8988T (cell line): ENCODE measurements at places on chromosomes 6 and 20.

- no peak for DNase-seq
Measured at GRCh38 chr6:127199470-127199869, 67.2 kb upstream of the RNF146 start.

- DNase-seq, result no peak
Measured at GRCh38 chr6:17585766-17586490, 14.2 kb upstream of the FAM8A1 start.

DNA sequence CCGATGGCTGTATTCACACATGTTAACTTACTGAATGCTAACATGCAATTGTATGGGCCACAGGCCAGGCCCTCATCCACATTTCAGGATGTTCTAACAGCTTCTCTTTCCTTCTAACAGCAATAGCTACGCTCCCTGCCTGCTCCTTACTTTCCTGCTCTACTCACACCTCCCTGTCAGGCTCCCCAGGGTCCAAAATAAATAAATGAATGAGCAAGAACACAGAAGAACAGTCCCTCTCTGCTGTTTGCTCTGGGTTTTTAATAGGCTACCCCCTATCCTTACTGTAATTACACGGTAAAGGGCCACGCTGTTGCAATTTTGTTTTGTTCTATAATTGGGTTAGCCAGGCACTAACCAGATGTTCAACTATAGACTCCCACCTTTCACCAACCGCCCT, 135.6 kb downstream of the GMDS start:
- DNase-seq, result no peak

- no peak for DNase-seq
Measured at GRCh38 chr6:11460001-11460668, 77.4 kb upstream of the TMEM170B start.

- DNase-seq, result no peak
Measured at GRCh38 chr20:62708591-62709536, at the start of gene NTSR1. Gene NTSR1 (plus strand): TSS chr20:62708836. CDS start chr20:62709208, 372 bp downstream.

- DNase-seq, result no peak
Measured at GRCh38 chr20:49347156-49347555, 69.3 kb upstream of the ZNFX1 start.

GRCh38 chr6:21556968-21557721, 36.4 kb upstream of the SOX4 start:
- DNase-seq, result no peak

DNA sequence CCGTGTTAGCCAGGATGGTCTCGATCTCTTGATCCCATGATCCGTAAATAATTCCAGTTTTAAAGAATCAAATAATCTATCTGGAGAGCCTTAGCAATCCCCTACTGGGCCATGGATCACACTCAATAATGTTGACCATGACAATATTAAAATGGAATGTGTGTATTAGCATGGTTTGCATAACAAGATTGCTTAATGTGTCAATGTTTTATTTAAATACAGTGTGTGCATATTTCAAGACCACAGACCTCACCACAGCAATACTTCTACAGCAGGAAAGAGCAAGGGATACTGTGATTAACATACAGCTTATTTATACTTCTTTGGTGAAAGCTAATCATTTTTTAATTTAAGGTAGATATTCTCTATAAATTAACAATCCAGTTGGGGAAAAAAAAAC, 470.4 kb downstream of the TFAP2B start:
- no peak for DNase-seq

DNA sequence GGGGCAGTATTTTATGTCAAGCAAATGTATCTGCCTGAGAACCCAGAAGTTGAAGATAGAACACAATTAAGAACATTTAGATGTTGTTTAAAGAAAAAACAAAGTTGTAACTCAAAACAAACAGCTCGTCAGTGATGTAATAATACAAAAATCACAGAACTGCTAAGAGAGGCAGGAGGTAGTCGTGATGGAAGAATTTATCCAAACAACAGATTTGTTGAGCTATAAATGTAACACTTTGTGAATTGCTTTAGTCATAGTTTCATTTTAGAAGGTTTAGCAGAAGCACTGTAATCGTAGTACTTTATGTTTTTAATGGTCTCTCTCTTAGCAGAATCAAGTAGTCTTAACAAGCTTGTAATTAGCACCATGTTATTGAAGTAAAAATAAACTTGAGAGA, 73.6 kb downstream of the SCAF8 start:
- no peak for DNase-seq

GRCh38 chr6:148535381-148535780, 192.7 kb downstream of the SASH1 start:
- no peak for DNase-seq

DNA sequence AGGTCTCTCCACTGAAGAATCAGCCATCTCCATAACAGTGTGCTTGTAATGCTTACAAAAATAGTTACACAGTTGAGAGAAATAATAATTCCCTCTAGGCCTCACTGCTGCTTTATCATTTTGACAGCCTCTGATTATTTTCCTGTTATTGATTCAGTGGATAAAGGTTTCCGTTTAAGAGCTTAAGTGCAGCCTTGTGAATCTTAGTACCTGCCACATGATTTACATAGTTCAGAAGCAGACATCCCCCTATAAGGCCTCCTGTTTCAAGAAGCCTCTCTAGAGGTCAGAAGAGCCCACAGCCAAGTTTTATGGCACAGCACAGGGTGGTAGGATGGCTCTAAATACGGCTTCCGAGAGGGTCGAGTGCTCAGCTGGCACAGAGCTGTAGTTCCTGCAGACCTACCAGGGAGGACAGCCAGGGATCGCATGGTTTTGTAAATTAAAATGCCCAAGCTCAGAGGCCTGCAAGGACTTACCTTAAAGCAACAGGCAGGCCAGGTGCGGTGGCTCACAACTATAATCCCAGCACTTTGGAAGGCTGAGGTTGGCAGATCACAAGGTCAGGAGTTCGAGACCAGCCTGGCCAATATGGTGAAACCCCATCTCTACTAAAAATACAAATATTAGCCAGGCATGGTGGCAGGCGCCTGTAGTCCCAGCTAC, 17.6 kb upstream of the PYGB start:
- DNase-seq, result no peak

DNA sequence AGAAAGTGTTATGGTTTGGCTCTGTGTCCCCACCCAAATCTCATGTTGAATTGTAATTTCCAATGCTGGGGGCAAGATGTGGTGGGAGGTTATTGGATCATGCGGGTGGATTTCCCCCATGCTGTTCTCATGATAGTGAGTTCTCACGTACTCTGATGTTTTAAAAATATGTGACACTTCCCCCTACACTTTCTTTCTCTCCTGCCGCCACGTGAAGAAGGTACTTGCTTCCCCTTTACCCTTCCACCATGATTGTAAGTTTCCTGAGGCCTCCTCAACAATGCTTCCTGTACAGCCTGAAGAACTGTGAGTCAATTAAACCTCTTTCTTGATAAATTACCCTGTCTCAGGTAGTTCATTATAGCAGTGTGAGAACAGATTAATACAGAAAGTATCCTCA, 150.8 kb downstream of the TMEM200A start:
- no peak for DNase-seq

DNA sequence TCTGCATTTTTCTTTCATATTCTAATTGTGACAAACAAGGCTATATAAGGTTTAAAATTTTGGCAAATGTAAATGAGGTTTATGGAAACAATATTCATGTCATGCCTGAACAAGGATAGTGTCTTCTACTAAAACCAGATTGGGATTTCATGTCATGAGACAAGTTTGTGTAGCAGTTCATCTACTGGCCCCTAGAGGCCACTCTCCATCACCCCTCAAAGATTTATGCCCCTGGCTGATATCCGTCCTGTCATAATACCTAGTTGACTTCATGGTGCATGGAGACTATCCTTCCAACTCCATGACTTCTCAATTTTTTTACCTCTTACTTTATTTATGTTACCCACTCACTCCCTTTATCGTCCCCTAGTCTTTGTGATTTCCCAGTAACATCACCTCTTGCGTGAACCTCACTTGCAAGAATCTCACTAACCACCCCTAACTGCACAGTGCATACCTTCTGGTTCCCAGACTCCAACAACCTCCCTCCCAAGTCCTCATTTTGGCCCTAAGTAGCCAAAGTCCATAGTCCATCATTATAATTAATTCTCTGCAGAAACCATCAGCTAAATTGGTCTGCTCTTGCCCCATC, 179.8 kb downstream of the TASP1 start:
- no peak for DNase-seq

GRCh38 chr20:8635837-8636236, 433.1 kb upstream of the PLCB4 start:
- DNase-seq, result no peak

- DNase-seq, result no peak
Measured at GRCh38 chr6:163768905-163769304, 354.4 kb downstream of the QKI start.

- no peak for DNase-seq
Measured at GRCh38 chr6:136751522-136751956, 40.7 kb downstream of the MAP3K5 start.

- no peak for DNase-seq
Measured at GRCh38 chr6:6892744-6893583, 214.8 kb upstream of the RREB1 start.

DNA sequence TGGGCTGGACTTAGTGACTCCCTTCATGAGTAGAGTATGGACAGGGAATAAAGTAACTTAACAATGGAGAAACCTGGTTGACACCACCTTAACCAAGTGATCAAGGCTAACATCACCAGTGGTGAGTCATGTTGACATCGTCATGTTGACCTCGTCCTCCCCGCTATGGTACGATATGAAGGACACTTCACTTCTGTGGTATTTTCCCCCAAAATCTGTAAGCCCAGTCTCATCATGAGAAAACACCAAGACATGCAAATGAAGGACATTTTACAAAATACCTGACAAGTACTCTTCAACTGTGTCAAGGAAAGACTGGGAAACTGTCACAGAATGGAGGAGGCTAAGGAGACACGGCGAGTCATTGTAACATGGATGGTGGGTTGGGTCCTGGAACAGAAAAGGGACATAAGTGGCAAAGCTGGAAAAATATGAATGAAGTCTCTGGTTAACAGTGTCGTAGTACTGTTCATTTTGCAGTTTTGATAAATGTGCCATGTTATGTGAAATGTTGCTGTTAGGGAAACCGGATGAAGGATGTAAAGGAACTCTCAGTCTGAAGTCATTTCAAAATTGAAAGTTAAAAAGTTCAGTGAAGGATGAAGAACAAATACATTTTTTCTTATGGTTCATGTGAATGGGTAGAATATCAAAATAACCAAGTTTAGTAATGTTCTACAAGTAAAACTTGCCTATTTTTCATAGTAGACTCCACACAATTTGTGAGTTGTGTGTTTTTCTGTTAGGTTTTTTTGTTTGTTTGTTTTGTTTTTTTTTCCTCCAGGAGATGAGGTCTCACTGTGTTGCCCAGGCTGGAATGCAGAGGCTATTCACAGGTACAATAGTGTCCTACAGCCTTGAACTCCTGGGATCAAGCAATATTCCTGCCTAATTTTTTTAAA, 247.5 kb downstream of the TMEM242 start:
- DNase-seq, result no peak

- peak; percentile 46 for DNase-seq
Measured at GRCh38 chr20:34363465-34364222, 571 bp downstream of the ITCH start.

- no peak for DNase-seq
Measured at GRCh38 chr20:23021541-23021940, 13.6 kb upstream of the SSTR4 start.

GRCh38 chr6:159094444-159095252, 49.9 kb upstream of the TAGAP start:
- DNase-seq, result no peak

DNA sequence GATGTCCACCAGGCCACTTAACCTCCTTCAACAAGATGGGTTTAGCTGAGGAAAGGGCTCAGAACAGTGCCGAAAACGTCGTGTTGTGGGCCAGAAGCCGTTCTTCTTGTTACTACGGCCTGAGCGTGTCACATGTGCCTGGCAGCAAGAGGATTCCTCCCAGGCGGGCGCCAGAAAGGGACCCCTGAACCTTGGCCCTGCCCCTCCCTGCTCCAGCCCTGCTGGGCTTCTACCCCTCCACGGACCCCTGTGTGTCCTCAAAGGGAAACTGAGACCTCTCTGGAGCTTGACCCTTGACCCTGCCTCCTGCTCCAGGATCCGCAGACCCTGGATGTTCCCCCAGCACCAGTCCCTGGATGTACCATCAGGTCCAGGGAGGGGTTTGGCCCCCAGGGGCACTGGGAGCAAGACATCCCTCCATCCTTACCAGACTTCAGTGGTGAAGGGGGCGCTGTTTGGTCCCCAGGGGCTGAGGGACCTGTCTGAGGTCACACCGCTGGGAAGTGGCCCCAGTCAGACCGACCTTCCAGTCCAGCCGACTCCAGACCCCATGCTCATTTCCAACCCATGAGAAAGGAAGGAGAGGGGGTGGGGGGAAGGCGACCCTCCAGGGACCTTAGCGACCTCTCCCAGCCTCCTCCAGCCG, 10.1 kb downstream of the HRH3 start:
- no peak for DNase-seq

DNA sequence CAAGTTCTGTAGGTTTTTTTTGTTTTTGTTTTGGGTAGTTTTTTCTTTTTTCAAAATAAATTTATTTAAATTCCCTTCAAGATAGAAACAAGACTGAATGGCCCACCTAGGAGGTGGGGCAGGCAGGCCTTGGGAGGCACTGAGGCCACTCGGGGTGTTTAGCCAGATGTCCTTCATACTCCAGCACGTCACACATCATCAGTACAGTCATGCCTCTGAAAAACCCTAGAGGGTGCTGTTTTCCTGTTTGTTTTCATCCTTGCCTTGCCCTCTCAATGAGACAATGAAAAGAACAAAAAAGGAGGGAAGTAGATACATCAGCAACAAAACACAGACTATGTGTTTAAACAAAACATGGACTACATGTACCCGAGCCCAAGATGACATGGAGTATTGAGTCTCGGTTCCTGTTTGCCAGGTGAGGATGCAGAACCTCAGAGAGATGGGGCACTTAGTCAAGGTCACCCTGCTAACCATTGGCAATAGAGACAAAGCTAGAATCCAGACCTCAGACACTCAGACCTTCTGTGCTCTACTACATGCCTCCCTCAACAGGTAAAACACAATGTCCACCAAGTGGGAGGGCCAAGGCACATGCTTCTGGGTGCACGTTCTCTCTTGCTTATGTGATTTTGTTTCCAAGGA, 26.8 kb upstream of the CLIC5 start:
- no peak for DNase-seq

DNA sequence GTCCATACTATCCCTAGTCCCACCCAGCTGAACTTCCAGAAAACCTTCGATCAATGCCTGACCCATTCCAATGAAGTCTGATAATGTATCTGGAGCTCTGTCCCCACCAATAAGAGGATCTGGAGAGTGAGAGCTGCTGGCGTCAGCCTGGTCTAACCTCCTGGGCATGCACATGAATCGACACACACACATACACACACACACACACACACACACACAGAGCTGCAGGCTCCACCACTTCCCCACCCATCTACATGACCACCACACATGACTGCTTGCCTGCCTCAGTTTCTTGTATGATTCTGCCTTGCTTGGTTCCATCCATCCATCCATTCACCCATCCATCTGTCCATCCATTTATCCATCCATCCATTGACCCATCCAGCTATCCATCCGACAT, 60.8 kb downstream of the FAXC start:
- DNase-seq, result no peak
